ENCODE measurements at places on chromosomes 1 and 21.

DNA sequence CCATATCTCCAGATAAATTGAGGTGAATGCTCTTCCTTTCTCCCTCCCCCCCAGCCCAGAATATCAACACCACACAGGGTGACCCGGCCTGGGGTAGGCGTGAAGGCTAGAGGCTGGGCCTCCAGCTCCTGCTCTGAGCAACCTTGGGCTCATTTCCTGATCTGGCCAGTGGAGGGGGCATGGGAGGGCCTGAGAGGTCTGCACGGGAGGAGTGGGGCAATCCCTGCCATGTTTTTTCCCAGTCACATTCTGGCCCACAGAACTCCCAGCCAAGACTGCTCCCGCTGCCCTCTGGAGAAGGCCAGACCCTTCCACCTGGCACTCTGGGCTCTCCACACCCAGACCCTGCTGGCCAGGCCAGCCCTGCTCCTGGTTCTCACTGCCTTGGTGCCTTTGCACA lies 3.9 kb downstream of the CLDN19 start:
- peak; percentile 30 for DNase-seq

- DNase-seq: no peak
These were observed 136.2 kb downstream of the NAV1 start for GRCh38 chr1:201675143-201675542.

DNA sequence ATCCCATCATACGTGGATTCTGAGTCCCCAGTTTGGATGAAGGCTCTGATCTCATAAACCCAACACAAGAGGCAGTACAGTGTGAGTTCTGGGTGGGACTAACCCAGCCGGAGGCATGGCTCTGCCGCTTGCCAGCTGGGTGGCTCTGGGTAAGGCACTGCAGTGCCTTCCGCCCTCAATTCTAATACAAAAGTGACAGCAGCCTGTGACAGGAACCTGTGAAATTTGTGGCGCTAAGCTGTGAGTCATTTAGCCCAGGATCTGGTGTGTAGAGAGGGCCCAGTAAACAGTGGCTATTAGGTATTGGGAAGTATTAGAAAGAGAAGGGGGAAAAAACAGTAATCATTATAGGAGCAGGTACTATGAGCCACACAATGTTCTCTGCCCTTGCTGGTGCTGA lies 23.3 kb downstream of the HSPG2 start:
- peak; percentile 38 for DNase-seq

DNA sequence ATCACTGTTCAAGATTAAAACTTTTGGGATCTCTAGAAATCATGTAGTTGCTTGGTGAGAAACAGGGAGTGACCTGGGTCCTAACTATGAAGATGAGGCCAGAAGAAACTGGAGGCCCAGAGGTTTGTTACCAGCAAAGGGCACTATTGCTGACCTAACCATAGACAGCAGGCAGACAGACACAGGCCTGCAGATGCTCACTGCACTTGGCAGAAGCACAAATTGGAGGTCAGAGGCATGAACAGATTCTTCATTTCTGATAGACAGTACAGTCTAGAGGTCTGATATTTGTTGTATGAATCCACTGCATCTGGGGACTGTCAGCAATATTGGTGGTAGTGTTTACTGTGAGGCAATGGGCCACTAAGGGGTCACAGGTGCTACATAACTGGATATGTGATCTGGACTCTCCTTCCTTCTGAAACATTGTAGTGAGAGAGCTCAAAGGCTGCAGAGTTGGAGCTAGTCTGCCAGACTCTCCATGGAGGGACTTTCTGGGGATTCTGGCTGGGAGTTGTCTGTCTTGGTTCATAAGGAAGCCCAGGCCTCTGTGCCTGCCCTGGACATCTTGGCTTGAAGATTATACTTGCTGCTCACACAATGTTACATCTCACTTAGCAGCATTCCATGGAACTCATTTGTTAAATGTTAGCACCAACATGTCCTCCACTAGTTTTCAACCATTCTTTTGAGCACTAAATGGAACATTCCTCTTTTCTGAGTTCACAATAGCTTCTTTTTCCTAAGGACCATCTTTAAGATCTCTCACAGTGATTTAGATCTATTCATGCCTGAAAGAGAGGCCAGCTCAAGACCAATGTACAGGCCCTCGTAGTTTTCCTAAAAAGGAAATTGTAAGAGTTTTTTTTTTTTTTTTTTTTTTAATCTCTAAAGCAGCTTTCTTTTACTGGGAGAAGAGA lies 26.9 kb upstream of the CCN1 start:
- no peak for DNase-seq

DNA sequence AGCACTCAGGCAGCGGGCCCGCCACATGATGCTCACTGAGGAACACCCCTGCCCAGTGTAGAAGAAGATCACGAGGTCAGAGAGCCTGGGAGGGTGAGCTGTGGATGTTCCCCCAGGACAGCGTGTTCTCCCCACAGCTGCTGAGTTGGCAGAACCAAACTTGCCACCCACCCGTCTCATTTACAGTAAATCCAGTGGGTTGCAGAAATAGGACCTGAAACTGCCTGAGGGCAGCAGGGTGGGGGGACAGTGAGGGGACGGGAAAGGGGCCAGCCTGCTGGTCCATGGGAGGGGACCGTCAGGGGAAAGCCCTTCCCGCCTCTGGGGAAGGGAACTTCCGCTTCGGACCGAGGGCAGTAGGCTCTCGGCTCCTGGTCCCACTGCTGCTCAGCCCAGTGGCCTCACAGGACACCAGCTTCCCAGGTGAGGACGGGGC lies at the start of gene C1QB:
Gene C1QB (plus strand): TSS at position 356 of the 436 bp plus-strand sequence. CDS start 6,227 bp downstream, outside the sequence.
- DNase-seq: no peak

- peak; percentile 58 for DNase-seq
These were observed at the start of gene TUT4 for GRCh38 chr1:52552505-52553361. TSS of gene TUT4 (minus strand) at chr1:52553092. CDS start at chr1:52526280, 26,812 bp downstream.

DNA sequence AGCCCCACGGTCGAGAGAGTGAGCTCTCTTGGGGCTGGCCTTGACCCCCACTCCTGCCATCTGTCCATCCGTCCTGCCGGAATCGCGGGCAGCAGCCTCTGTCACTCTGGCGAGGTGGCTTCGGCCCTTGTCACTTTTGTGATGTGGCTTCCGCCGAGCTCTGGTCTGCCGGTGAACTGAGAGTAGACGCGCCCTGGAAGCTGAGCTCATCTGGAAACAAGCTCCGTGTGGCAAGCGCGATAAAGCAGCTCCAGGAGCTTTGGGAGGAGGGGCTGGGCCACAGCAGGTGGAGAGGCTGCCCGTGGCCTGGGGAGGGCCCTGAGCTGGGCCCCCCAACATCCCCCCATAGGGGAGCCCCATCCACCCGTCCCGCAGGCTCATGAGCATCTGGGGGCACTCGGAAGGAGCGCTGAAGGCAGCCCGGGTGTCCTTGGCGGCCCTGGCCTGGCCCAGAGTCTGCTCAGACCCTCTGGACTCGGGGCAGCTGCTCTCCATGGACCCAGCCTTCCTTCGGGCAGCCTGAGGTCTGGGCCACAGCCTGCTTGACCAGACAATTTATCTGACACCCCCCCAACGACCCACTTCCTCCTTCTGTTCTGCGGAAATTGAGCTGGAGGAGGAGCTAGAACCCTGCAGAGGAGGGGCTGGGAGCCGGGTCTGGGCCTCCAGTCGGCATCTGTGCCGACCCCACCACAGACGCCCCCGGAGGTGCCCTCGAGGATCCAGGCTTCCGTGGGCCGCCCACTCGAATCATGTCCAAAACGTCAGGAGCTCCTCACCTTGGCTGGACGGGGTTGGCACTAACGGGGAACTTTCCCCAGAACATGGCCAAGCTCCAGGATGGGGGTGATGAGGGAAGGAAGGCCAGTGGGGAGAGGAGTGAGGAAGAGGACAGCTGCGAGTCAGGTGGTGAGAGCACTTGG lies 59.1 kb downstream of the SLC19A1 start:
- no peak for DNase-seq

DNA sequence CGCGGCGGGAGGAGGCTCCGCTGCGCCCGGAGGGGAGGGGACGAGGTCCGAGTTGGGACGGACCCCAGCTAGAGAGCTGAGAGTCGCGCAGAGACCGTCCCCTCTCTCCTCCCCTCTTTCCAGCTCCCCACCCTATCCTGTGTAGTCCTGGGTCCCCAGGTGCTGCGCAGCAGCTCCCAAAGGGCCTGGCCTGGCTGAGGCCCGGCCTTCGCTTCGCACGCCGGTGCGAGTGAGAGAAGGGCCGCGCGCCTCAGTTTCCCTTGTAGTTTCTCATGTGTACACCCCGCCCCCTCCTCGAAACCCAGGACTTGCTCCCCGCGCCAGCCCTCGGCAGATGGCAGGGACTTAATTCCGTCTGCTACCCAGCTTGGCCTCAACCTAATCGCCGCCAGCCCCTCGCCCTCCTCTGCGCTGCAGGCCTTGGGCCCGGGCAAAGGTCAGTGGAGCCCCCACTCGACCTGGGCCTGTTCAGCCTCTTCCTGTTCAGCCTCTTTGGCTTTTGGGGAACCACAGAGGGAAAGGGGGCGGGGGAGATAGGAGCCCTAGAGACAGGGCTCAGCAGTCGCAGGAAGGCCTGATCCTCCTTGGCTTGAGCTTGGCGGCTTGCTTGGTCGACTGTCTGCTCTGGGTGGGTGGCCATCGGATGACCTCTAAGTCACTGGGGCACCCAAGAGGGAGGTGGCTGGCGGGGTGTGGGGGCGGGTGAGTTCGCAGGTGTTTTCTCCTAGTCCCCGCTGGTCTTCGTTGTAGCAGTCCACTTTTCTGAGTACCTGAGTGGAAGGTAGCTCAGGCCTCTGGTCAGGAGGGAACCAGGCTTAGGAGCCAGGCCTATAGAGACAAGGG lies 1.0 kb downstream of the ZNF687 start:
- no peak for DNase-seq

DNA sequence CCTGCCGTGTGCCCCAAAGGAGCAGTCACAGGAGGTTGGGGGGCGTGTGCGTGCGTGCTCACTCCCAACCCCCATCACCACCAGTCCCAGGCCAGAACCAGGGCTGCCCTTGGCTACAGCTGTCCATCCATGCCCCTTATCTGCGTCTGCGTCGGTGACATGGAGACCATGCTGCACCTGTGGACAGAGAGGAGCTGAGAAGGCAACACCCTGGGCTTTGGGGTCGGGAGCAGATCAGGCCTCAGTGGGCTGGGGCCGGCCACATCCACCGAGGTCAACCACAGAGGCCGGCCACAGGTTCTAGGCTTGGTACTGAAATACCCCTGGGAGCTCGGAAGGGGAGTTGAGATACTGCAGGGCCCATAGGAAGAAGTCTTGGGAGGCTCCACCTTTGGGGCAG lies 23.5 kb downstream of the COL6A1 start:
- no peak for DNase-seq

DNA sequence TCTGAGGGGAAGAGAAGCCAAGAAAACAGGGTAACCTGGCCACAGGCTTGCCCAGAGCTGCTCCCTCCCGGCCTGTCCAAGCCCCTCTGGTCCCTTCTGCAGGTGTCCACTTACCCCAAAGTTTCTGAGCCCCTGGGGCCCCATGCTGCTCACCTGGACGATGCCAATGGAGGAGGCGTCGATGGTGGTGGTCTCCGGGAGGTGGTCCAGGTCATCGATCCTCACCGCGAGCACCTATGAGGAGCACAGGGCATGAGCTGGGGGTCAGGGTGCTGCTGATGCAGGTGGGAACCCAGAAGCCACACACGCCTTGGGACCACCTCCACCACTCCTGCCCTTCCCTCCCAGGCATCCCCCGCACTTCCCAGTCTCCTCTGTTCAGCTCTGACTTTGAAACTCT lies 37.5 kb upstream of the RIPK4 start:
- no peak for DNase-seq

GRCh38 chr1:247204177-247204647 lies 32.4 kb upstream of the ZNF124 start:
- DNase-seq: no peak

DNA sequence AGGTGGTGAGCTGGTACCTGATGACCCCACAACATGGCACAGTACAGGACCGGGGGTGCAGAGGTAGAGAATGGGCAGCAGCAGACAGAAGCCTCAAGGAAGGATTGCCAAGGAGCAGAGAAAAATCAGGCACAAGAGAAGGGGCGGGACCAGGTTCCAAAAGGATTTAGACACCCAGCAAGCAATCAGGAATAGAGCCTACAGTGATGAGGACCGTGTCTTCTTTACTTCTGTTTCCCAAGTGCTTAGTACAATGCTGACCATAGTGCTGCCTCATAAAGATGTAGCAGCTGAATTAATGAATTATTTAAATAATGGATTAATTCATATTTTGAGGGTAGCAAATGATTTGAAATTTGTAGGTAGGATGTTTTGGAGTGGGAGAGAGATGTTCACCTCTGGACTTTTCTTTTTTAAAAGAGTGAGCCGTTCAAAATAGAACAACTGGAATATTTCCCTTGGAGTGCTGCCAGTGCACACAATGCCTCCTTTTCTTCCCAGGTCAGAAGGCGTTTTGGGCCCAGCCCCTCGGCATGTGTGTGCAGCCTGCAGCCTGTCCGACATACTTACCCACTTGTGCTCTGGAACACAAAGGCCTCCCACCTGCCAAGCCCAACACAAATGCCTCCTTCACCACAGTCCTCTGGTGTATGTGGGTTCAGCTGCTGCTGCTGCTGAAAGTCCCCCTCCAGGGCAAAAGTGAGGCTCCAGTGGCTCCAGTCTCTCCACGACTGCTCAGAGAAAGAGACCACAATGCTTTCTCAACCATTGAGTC lies 19.6 kb downstream of the KANK4 start:
- no peak for DNase-seq

DNA sequence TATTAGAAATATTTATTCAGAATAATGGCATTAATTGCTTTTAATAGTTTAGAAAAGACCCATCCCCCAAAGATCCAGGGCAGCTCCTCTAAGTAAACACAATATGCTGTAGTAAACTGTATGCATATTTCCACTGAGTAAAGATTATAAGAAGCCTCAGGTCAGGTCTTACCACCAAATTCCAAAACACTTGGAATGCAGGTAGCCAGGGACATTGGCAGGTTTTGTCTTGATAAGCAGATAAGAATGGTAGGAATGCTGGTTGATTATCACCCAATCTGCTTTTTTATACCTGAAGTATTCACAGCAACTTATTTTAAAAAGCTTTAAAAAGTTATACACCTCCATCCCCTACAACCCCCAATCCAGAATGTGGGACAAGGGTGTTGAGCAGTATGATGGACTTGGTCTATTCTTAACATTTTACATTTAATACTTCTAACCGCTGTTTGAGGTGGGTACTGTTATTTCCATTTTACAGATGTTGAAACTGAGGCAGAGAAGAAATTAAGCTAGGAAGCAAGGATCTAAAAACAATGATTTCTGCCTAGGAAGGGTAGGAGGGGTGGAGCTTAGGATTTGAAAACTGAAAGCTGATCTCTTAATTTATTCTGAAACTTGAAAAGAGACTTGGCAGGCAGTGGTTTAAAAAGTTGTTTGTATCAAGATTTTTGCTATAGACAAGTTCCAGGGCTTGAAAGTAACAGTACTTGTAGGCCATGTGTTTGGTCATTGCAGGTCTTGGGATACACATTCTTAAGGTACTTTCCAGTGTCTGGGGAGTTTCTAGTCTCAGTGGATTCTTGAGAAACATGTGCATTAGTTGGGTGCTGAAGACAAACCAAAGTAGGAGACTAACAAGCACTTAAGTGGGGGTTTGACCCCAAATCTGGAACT lies 15.6 kb upstream of the THEM4 start:
- no peak for DNase-seq

- no peak for DNase-seq
These were observed 50.0 kb downstream of the LACTBL1 start for GRCh38 chr1:22922640-22923039.
